ENCODE measurements at places on chromosomes 5 and 9.

- no peak for DNase-seq
These were observed 61.6 kb downstream of the SAXO1 start for GRCh38 chr9:18971404-18971803.

DNA sequence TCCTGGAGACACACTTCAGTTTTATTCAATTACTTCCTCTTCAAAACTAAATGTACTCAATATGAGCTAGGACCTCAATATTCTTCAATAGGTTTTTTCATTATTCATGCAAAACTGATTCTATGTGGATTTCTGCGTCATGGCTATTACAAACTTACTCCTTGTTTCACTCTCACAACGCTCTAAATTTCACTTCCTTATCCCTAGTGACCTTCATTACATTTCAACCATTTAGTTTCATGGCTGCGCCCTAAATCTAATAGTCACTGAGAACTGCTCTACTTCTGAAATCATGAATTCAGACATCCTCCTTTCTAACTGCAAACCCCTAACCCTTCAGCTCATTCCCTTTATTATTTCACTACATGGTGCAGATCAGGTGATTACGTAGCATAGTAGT lies 93.9 kb downstream of the SLC25A46 start:
- no peak for DNase-seq

GRCh38 chr5:173642191-173642816 lies 25.9 kb upstream of the BOD1 start:
- no peak for DNase-seq

DNA sequence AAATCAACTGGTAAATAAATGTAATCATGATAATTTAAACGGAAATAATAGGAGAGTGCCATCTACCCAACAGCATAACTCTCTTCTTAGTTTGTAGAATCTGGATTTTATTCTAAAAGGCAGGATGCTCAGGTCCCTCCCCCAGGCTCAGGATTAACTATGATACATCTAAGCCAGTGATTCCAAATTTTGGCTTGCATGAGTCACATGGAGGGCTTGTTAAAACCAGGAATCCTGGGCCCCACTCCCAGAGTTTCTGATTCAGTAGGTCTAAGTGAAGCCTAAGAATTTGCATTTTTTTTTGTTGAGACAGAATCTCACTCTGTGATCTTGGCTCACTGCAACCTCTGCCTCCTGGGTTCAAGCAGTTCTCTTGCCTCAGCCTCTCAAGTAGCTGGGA lies 62.3 kb upstream of the ZFR start:
- DNase-seq, result no peak

DNA sequence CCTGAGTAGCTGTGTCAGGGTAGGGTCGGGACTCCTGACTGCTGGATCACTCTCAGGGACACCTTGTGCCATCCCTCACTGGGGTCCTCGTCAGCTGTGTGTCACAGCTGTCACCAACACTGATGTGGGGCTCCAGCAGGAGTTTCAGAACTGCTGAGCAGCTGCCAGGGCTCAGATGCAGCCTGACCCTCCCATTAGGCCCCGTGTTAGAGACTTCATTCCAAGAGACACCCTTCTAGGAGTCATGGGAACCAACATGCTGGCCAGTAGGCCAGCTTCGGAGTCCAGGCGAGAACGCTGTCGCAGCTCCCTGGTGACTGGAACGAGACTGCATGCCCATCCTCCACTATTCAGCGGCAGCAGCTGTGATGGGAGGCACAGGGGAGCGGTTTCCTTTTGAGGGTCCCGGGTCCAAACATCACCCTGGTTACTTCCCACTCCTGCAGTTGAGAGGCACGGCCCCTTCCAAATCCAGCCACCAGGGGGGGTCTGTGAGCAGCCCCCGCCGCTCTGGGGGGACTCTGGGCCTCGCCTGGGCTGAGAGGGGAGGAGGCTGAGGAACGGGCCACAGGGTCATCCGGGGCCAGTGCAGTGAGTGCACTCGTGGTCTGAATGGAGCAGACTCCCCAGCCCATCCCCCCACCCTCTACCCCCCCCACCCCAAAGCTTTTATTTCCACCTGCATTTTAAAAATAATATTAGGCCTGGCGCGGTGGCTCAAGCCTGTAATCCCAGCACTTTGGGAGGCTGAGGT lies 12.6 kb upstream of the TCF7 start:
- peak; percentile 74 for DNase-seq

DNA sequence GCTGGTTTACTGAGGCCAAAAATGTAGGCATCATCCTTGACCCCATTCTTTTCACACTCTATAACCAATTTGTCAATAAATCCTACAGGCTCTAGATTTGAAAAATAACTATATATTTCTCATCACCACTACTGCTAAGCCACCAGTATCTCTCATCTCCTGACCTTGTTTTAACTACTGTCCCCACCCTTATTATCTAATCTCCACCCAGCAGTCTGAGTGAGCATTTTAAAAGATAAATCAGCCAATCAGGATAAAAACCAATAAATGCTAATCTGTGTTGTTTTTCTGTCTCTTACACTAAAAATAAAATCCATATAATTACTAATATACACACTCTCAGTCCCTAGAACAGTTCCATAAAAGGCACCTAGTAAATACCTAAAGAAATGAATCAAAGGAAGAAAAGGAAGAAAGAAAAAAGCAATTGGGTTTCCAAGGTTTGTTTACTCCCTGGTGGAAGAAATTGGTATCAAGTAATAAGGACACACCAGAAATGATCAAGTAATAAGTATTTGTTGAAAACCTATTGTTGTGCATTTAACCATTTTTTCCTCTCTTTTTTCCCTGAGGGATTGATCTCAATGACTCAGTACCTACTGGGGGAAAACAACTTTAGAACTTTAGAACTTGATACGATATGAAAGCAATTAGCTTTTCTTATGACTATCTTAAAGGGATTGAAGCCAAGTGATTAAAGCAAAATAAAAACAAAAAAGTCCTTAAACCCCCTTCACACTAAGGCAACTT lies 19.3 kb downstream of the MRPS27 start:
- no peak for DNase-seq

DNA sequence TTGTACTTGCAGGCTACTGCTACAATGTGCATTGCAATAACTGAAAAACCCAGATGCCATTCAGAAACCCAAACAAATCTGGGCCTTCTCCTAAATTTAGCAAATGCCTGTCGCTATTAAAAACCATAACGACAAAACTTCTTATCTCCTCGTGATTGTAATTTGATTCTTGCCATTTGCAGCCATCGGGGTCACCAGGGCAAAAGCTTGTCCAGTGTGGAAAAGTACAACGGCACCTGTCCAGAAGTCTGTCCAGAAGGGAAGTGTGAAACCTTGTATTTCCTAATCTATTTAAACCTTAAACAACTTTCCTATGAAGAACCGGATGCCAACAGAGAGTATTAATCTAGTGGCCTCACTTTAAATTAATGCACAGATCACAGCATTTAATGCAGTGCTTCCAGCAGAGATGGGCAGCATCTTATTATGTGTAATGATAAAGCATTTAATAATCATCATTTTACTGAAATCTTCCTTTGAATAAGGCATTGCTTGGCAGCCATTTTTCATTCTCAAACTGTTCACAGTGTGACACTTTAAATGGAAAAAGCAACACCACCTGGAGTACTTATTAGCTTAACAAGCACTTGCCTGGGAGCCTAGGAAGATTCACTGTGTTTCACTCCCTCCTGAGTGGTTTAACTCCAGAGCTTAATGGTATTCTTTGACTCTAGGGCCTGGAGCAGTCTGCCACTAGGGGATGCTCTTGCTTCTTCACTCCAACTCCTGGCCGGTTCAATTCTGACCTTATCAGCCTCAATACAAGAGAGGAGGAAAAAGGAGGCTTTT lies 4.9 kb upstream of the C7 start:
- DNase-seq, result peak; percentile 13

DNA sequence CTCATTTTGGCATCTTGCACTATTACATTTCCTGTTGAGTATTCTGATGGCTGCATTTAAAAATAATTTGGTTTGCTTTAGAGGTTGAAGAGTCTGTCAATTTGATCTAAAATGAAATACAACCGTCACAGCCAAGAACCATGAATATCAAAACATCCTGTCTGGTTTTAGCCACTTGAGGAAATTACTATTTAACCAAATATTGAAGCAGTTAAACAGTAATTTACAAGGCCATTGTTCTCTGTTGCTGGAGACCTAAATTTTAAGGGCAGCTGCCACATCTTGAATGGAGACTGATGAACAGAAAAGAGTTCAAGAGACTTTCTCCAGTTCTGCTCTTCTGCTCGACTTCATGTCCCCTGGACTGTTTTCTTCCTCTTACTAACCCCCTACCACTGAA lies 549.4 kb downstream of the LRRC70 start:
- DNase-seq, result no peak

DNA sequence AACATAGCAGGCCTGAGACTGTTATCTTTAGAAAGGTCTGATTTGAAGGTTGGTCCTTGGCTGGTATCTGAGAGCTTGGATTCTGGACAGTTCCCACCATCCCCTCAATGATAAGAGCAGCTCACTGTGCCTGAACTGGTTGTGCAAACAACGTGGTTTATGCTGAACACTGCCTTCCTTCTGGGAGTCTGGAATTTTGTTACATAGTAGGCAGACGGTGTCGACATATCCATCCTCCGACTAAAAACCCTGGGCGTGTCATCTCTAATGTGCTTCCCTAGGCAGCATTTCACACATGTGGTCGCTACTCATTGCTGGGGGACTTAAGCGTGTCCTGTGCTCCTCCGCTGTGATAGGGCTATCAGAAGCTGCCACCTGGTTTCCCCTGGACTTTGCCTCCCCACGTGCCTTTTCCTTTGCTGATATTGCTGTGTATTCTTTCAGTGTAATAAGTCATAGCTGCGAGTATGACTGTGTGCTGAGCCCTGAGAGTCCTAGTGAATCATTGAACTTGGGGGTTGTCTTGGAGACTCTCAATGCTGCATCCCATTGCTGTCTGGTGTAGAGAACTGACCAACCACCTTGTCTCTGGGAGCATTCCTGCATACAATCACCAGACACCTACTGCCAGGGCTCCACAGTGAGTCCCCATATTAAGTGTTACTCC lies 119.1 kb upstream of the TBC1D2 start:
- DNase-seq, result no peak

DNA sequence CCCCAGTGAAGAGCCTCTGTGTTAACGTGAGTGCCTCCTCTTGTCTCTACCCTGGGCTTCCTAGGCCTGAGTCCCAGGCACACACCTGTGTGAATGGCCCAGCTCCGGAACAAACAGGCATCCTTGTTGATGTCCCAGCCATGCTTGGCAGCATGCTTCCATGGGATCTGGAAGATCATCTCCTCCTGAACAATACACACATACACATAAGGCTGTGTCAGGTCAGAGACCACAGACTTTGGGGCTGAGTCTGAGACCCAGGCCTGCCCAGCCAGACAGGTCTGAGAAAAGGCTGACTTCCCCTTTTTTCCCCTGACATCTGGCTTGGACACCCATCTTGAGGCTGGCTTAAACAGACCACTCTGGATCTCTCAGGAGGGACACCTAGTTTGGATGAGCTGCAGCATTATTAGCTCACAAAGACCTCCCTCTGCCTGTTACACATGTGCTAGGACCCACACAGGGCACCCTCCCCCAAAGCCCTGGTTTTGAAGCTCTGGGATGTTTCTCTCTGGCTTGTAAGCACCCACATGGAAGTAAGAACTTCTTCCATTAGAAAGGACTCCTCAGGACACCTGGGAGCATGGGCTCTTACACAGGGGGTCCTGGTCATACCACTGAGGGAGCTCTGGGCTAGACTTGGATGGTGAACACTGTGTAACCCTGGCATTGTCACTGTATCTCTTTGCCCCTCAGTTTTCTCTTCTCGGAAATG lies 2.6 kb downstream of the IRF1 start:
- no peak for DNase-seq

- no peak for DNase-seq
These were observed 184.6 kb downstream of the ACTL7B start for GRCh38 chr9:108671176-108671575.

DNA sequence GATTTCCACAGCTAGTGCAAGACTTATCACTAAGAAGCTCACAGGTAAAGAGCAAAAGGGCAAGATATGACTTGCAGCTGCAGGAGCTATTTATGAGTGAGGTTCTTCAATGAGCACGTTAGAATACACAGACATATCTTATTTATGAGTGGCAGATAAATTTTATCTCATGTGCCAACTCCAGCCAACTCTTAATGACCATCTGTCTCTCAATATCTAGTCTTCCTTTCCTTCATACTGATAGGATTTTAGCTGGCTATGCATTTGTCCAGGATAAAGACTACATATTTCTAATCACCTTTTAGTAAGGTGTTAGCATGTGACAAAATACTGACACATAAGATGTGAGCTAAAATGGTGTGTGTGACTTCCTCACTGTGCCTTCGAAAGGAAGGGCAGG lies 304.5 kb downstream of the TRPM3 start:
- no peak for DNase-seq

- no peak for DNase-seq
These were observed 110.5 kb upstream of the EQTN start for GRCh38 chr9:27407491-27407890.

DNA sequence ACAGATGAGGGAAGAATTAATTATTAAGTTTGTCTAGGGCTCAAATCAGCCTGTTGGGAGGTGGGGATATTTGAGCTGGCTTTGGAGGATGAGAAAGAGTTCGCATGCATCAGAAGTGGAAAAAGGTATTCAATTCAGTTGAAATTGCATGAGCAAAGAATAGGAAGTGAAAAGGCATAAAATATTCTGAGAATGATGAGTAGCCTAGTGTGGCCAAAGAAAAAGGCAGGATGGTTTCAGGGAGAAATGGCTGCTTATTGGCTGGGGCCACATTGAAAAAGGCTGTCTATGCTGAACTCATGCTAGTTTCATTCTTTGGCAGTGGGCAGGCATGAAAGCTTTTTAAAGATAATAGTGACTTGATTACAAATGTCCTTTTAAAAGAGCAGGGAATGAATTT lies 235.4 kb upstream of the RIOK2 start:
- DNase-seq, result no peak

DNA sequence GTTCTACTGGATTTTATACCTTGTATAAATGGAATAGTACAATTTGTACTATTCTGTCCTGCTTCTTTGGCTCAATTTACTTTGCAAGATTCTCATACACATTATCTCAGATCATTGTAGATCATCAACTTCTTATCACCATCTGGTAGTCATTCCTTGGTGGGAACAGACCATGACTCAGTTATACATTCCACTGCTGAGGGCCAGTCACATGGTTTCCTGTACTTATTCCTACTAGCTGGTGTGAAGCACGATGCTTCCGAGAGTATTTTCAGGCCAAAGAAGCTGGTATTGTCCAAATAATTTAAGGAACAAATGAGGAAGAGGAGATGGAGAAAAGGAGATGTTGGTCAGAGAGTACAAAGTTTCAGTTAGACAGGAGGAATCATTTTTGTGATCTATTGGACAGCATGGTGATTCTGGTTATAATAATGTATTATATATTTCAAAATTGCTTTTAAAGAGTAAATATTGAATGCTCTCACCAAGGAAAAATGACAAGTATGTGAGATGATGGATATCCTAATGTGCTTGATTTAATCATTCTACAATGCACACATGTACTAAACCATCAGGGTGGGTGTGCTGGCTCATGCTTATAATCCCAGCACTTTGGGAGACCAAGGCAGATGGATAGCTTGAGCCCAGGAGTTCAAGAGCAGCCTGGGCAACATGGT lies 124.1 kb downstream of the SYK start:
- DNase-seq, result no peak

- no peak for DNase-seq
These were observed 24.2 kb downstream of the PSMB7 start for GRCh38 chr9:124390794-124391658.

GRCh38 chr9:13587571-13587970 lies 308.1 kb upstream of the MPDZ start:
- no peak for DNase-seq
